ENCODE measurements at places on chromosomes 4 and X. TPM values are rescaled to one million over a fixed set of nuclear protein-coding genes. Genes with fewer than 3 reads are reported as not detected.

Gene FGF16
- 2.2 TPM for polyA plus RNA-seq

Gene ADGRG4
- polyA plus RNA-seq: not detected

Gene SLC34A2
- polyA plus RNA-seq: 0.37 TPM

Gene WDFY3
- 25.5 TPM for polyA plus RNA-seq

Gene SATL1
- polyA plus RNA-seq: 0.43 TPM

Gene GYPA
- 4.3 TPM for polyA plus RNA-seq

Gene GTPBP6
- 62.7 TPM for polyA plus RNA-seq

Gene MAGEA1
- not detected for polyA plus RNA-seq

Gene ARSJ
- 3.6 TPM for polyA plus RNA-seq

Gene GPAT3
- polyA plus RNA-seq: 18.5 TPM

Gene FMR1NB
- not detected for polyA plus RNA-seq

Gene SULT1E1
- 20.9 TPM for polyA plus RNA-seq

Gene TMEM175
- 22.1 TPM for polyA plus RNA-seq

Gene TMSB15C
- polyA plus RNA-seq: 5.0 TPM

Gene RS1
- polyA plus RNA-seq: 0.06 TPM

Gene MAOB
- 0.35 TPM for polyA plus RNA-seq

Gene ELK1
- 24.7 TPM for polyA plus RNA-seq

Gene CT55
- not detected for polyA plus RNA-seq

Gene CORIN
- polyA plus RNA-seq: 0.83 TPM

Gene HSD17B10
- polyA plus RNA-seq: 58.5 TPM

Gene LGI2
- 3.4 TPM for polyA plus RNA-seq

Gene SPANXA1
- not detected for polyA plus RNA-seq

Gene USP9X
- 54.9 TPM for polyA plus RNA-seq

Gene KDR
- 49.7 TPM for polyA plus RNA-seq

Gene AKAP4
- polyA plus RNA-seq: 1.0 TPM

Gene TMPRSS11B
- 0.08 TPM for polyA plus RNA-seq

Gene TLR2
- polyA plus RNA-seq: 4.6 TPM

Gene TSPAN5
- polyA plus RNA-seq: 12.4 TPM

Gene FAM53A
- 2.4 TPM for polyA plus RNA-seq

Gene PAGE1
- not detected for polyA plus RNA-seq

Gene PABPC1L2A
- not detected for polyA plus RNA-seq

Gene FAM149A
- polyA plus RNA-seq: 6.6 TPM

Gene PPP1R2C
- not detected for polyA plus RNA-seq

Gene CWH43
- polyA plus RNA-seq: 0.12 TPM

Gene SH3RF1
- 20.3 TPM for polyA plus RNA-seq

Gene TMPRSS11A
- polyA plus RNA-seq: 0.12 TPM

Gene SORBS2
- polyA plus RNA-seq: 25.3 TPM

Gene FHIP1A
- polyA plus RNA-seq: 15.5 TPM

Gene FAM47E
- polyA plus RNA-seq: 0.92 TPM

Gene VSIG4
- 16.2 TPM for polyA plus RNA-seq

Gene PNCK
- polyA plus RNA-seq: 3.5 TPM

Gene TCEAL6
- not detected for polyA plus RNA-seq

Gene SSX4
- not detected for polyA plus RNA-seq

Gene POU4F2
- polyA plus RNA-seq: not detected

Gene MED14
- polyA plus RNA-seq: 35.3 TPM

Gene CSAG3
- not detected for polyA plus RNA-seq

Gene TLR7
- polyA plus RNA-seq: 1.9 TPM

Gene ZGRF1
- 8.5 TPM for polyA plus RNA-seq

Gene MUC7
- not detected for polyA plus RNA-seq

Gene SLC10A3
- 12.2 TPM for polyA plus RNA-seq

Gene TRAM1L1
- polyA plus RNA-seq: 3.5 TPM

Gene HMGB2
- polyA plus RNA-seq: 131 TPM

Gene LANCL3
- 0.26 TPM for polyA plus RNA-seq

Gene BEND2
- not detected for polyA plus RNA-seq

All from hindlimb muscle (tissue), 1 donor.